CD8-positive, alpha-beta T cell (primary cell): ENCODE measurements at places on chromosomes 2 and 18.

- DNase-seq = no peak
These were observed 16.9 kb upstream of the ACKR3 start for GRCh38 chr2:236552581-236553363.

GRCh38 chr2:110678457-110679336, 834 bp upstream of the BUB1 start:
- peak; percentile 16 for DNase-seq

- no peak for DNase-seq
These were observed 35.0 kb upstream of the LRP1B start for GRCh38 chr2:142165790-142166189.

DNA sequence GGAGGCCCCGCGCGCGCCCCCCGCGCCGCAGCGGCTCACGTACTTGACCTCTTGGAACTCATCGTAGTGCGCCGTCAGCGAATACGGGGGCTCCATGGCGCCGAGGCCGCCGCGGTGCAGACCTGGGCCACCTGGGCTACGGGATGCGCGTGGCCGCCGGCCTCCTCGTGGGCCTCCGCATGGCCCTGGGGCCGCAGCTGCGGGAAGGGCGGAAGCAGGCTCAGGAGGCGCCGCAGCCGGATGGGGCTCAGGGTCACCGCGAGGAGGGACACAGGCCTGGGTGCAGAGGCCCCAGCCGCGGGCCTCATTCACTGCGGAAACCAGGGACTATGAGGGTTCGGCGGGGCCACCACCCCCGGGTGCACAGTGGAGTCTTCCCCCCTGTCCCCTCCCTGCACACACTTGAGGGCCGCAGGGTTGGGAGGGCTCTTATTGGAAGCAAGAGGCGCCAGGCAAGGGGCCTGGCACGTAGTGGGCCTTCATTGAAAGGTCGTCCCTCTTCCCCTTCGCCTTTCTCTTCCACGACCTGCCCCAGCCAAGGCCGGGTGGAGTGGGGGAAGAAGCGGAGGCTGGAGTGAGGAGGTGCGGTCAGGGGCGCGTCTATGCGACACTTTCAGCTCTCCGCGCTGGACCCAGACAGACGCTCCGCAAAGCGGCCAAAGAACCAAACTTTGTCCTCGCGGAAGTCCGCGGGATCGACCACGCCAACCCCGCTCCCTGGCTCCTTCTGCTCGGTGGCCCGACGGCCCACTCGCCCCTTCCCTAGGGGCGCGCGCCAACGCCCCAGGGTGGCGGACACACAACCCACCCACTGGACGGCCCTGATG, 863 bp downstream of the ECEL1 start:
- DNase-seq = no peak

GRCh38 chr2:217248312-217248935, 388.6 kb upstream of the TNP1 start:
- no peak for DNase-seq

- no peak for DNase-seq
These were observed 590.2 kb downstream of the ARHGAP15 start for GRCh38 chr2:143719406-143719805.

- DNase-seq = no peak
These were observed 155.8 kb downstream of the PTPRM start for GRCh38 chr18:7722955-7723354.

GRCh38 chr2:113164215-113164929, 9.4 kb upstream of the PSD4 start:
- DNase-seq = no peak

DNA sequence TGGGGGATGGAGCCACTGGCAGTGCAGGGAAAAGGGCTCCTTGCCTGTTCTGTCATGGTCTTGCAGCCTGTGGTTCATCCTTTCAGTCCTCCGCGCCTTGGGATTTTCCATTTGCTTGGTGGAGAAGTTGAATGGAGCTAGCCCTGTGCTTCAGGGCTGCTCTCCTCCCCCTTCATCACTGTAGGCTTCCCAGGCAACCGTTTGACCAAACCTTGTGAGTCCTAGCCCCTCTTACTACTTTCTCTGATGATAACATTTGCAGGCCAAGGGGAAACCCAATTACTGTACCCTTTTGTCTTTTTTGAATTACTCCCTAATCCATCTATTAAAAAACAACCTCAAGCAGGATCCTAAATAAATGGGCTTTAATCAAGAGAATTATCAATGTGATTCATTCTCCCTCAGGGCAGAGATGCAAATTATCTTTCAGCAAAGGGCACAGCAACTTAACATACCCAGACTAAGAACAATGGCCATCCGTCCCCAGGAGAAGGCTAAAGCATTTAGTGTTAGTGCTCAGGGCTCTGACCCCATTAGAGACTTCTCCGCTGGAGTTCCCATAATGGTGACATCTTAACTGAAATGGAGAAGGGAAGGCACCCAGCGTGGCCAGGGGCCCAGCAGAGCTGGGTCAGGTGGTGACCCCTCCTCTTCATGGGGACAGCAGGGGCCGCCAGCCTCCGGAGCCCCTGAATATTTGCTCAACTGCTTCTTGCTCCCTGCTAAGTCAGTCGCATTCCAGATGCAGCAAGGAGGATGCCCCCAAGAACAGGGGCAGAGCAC, 40.7 kb downstream of the RHOB start:
- no peak for DNase-seq

DNA sequence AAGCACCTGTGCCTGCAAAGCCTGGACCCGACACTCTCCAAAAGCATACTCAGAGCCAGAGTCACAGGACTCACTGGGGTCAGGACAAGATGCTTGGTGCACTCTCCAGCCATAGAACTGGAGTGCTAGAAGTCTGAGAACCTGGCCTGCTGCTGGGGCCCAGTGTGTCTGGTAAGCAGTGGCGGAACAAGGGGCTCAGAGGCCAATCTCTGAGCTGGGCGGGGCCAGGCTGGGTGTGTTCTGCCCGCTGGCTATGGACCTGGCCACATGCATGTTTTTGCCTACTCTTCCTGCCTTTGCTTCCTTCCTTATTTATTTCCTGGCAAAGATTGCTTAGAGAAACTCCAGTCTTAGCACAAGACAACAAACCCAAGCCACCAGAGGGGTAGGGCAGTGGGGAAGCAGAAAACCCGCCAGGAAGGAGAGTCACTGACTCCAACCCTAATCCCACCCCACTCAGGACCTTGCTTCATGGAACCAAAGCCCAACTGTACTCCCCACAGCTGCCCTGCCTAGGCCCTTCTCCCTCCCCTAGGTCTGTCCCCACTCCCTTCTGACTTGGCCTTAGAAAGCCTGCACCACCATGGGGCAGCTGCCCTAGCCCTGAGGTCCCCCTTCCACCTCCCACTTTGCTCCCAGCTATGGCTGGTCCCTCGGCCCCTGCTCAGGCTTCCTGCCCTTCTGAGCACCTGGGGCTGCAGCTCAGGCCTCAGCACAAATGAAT, 315.5 kb downstream of the CELF4 start:
- DNase-seq = no peak

- DNase-seq = no peak
These were observed 933.9 kb upstream of the LRRTM1 start for GRCh38 chr2:81238462-81238861.

- no peak for DNase-seq
These were observed 178.6 kb downstream of the SETBP1 start for GRCh38 chr18:44859263-44859662.

- no peak for DNase-seq
These were observed 69.9 kb upstream of the MCFD2 start for GRCh38 chr2:46985512-46985911.

DNA sequence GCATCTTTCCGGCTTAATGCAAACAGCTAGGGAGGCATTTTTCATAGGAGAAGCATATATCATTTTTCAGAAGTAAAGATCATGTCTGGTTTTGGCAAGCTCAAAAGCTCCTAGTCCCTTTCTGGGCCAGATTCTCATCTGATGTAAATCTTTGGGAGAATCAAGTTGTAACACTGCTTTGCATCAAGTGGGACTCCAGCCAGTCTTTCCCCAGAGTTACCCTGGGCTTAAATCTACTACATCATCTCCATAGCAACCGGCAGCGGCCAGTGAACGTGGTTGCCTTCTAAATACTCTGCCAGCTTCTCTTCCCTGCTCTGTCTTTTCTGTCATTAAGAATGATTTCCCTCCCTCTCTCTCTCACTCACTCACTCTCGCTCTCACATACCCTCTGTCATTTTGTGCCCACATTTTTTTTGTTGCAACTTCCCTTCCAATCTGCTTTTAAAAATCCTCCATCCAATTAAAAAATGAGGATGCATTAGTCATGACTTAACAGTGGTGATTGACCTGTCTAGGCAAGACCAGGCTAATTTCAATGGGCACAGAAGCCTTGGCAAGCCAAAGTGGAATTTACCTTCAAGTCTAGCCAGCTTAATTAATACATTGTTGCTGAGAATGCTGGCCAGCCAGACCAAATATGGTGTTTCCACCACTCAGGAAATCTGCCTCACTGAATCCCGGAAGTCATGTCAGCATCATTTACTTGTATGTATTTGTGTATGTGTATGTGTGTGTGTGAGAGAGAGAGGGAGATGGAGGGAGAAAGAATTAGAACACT, 93.0 kb downstream of the NRP2 start:
- DNase-seq = no peak

- no peak for DNase-seq
These were observed 132.9 kb downstream of the NR4A2 start for GRCh38 chr2:156199588-156199987.

- DNase-seq = no peak
These were observed 15.0 kb upstream of the CTDP1 start for GRCh38 chr18:79664525-79665125.

- no peak for DNase-seq
These were observed 2.9 kb downstream of the ZNF513 start for GRCh38 chr2:27377618-27378095.

- no peak for DNase-seq
These were observed 207.2 kb downstream of the LRP1B start for GRCh38 chr2:141923657-141924056.

- DNase-seq = no peak
These were observed 47.9 kb downstream of the MBP start for GRCh38 chr18:77084688-77085035.

DNA sequence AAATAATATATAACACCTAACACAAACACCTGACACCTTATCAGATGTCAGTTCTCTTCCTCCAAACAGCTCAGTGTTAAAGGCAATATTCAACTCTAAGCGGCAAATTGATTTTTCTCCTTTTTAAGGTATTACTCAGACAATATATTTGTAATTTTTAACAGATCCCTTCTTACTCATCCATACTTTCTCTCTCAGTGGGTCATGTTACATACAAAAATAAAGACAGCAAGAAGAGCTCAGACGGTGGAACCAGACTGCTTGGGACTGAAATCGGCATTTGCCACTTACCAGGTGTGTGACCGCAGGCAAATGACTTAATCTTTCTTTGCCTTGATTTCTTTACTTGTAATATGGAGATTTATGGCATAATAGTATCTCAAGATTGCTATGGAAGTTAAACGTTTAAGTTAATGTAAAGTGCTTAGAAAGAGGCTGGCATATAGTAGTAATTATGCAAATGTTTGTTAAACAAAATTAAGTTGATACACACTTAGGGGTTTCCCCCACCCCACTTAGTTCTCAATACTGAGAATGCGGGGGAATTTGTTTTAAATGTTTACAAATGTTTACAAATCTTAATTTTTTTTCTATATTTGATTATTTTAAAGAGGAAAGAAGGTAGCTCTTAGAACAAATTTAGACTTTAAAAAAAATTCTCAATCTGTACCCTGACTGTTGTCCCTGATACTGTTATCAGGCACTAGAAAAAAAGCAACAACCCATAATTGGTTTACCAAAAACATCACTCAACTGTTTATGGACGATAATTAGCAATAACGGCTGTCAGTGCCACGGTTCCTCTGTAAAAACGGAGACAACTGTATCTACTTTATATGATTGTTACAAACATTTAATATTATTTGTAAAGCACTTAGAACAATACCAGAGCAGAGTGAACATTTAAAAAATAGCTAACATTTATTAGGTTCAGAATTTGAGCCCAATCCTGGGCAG, 25.6 kb downstream of the MAP3K2 start:
- no peak for DNase-seq

DNA sequence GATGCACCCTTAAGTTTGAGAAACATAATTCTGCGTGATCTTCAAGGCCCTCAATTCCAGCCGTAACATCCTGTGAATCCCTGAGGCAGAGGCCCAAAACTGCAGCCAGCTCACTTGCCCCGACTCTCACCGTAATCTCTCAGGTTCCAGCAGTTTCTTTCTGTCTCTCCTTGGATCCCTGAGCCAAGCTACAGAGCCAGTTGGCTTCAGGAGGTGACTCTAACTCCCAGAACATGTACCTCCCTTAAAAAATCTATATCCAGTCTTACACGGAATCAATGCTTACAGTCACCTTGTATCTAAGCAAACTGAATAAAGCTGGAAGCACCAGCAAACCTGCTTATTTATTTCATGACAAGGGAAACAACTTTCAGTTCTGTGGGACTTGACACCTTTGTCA, 300.4 kb downstream of the SETBP1 start:
- no peak for DNase-seq

- DNase-seq = no peak
These were observed 15.5 kb downstream of the SALL3 start for GRCh38 chr18:78994977-78995582.

DNA sequence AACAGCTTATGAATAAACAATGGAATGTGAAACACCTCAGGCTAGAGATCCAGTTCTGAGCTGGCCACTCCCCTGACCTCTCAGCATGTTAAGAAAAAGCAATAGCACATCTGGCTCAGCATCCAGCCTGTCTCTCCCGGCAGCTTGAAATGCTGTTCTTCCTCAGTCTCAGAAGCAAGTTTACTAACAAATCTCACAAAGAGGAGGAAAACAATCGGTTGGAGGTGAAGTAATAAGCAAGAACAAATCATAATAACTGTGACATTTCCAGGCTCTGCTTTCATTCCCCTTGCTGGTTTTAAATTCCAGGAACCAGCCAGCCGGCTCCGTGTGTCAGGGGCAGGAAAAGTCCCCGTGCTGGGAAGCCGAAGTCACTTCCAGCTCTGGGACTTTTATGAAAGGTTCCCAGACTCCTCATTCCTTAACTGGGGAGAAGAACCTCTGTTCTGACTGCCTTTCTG, 133.9 kb upstream of the ARL4C start:
- no peak for DNase-seq

DNA sequence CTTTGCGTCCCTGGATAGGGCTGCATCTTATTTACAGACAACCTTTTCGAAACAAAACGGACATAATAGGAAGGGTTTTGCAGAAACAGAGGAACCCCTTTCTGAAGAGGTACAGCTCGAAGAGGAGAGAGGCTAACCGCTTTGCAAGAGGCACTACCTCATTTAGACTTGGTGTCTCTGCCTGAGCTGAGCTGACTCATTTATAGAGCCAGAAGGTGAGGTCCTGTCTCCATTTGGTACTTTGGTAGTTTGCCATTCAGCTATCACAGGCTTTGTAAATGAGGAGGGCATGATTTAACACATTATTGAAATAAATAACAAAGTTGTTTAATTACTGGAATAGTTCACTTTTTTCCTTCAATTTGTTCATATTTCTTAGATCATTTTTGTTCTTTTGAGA, 2.2 kb upstream of the NXPH2 start:
- DNase-seq = no peak

GRCh38 chr18:79588636-79589481, 90.7 kb upstream of the CTDP1 start:
- no peak for DNase-seq

- no peak for DNase-seq
These were observed 101.4 kb upstream of the RASGRP3 start for GRCh38 chr2:33375054-33375453.

GRCh38 chr2:290090-290722, 2.3 kb upstream of the ALKAL2 start:
- peak; percentile 31 for DNase-seq

- DNase-seq = no peak
These were observed 155.6 kb upstream of the DNMT3A start for GRCh38 chr2:25497229-25497917.
